Sigmoid colon (tissue), 7 donors: ENCODE measurements at places on chromosomes 7 and 10.

- no peak for DNase-seq
Observed at GRCh38 chr7:69189406-69189805, 408.9 kb upstream of the AUTS2 start.

- DNase-seq: no peak
Observed at GRCh38 chr10:123367195-123367594, 213.0 kb downstream of the BUB3 start.

- no peak for DNase-seq
Observed at GRCh38 chr7:95322854-95323253, 1.5 kb downstream of the PON1 start.

- no peak for DNase-seq
Observed at GRCh38 chr10:804787-805619, 115.5 kb upstream of the DIP2C start.

GRCh38 chr10:89550509-89550908 is 15.1 kb upstream of the SLC16A12 start:
- DNase-seq: no peak

- no peak for DNase-seq
Observed at GRCh38 chr7:70132852-70133690, 534.8 kb downstream of the AUTS2 start.

- no peak for DNase-seq
Observed at GRCh38 chr10:21797533-21797932, 206.0 kb downstream of the DNAJC1 start.

GRCh38 chr7:130008941-130009847 is 42.0 kb downstream of the ZC3HC1 start:
- DNase-seq: no peak

- DNase-seq: no peak
Observed at GRCh38 chr7:91165846-91166230, 98.4 kb upstream of the FZD1 start.

GRCh38 chr10:79376078-79376628 is 28.9 kb downstream of the PPIF start:
- DNase-seq: peak; percentile 61

GRCh38 chr7:40493609-40494051 is 358.8 kb downstream of the SUGCT start:
- DNase-seq: no peak

GRCh38 chr7:123472750-123473445 is 61.5 kb downstream of the IQUB start:
- DNase-seq: no peak

GRCh38 chr7:18390535-18390907 is 105.0 kb upstream of the HDAC9 start:
- no peak for DNase-seq

GRCh38 chr7:122942059-122942458 is 53.4 kb downstream of the TAS2R16 start:
- DNase-seq: no peak

- DNase-seq: no peak
Observed at GRCh38 chr7:10707519-10707918, 266.2 kb upstream of the PHF14 start.

DNA sequence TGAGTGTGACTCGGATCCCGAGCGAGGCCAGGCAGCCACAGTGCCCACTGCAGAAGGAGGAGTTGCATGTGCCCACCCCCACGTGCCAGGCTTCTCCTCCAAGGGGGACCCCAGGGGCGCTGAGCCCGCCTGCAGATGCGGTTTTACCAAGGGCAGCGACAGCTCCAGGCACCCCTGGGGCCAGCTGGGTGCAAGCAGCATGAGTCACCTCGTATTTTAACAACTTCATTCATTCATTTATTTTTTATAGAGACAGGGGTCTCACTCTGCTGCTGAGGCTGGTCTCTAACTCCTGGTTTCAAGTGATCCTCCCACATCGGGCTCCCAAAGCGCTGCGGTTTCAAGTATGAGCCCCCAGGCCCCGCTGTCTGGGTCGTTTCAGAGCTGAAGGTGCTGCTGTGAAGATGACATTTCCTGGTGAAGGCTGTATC is 1.3 kb upstream of the FOXL3 start:
- DNase-seq: peak; percentile 60

DNA sequence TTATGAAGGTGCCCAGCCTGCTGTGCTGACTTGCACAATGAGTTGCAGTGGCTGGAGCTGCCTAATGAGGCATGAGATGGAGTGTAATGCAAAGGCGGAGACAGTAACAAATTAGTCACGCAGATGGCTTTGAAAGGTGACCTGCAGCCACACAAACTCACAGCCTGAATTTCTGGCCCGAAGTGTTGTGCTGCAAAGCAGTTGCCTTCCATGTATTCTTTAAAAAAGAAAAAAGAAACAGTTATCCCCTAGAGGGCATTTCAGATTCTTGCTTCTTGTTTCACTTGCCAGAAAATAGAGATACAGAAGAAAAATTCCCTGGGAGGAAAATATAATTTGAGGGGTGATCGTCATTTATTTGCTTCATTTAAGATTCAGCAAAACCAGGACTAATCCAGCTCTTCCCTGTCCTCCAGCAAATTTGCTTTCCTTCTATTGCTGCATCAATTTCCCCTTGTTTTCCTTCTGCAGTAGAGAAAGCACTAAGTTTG is 239.9 kb downstream of the ADRA2A start:
- no peak for DNase-seq

DNA sequence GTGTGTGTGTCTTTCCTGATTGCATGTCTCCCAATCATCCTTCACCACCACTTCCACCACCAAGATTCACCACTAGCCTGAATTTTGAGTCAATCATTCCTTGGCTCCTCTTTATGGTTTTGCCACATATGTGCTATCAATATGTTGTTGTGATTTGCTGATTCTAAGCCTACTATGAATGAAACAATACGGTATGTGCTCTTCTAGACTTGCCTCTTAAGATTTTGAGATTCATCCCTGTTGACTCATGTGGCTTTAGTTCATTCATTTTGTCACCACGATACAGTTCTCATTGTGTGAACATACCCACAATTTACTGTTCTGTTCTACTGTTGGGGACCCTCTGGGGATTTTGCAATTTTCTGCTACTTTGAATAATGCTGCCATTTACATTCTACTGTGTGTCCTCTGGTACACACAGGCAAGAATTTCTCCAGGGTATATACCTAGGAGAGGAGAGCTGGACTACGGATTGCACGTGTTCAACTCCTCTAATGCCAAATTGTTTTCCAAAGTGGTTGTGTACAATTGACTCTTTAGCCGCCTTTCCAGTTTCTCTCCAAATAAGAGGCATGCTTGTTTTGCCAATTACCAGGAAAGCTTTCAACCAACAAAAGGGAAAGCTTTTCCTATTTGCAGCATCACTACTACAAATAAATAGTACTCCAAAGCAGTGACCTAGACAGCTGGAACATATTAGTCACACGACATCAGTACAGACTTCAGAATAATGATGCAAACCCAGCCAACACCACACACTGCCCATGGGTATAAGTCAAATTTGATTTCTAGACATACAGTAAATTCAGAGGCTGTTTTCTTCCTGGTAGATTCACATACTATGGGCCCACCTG is 30.0 kb downstream of the SGMS1 start:
- DNase-seq: no peak

- DNase-seq: no peak
Observed at GRCh38 chr10:36393801-36394200, 731.6 kb upstream of the ANKRD30A start.

DNA sequence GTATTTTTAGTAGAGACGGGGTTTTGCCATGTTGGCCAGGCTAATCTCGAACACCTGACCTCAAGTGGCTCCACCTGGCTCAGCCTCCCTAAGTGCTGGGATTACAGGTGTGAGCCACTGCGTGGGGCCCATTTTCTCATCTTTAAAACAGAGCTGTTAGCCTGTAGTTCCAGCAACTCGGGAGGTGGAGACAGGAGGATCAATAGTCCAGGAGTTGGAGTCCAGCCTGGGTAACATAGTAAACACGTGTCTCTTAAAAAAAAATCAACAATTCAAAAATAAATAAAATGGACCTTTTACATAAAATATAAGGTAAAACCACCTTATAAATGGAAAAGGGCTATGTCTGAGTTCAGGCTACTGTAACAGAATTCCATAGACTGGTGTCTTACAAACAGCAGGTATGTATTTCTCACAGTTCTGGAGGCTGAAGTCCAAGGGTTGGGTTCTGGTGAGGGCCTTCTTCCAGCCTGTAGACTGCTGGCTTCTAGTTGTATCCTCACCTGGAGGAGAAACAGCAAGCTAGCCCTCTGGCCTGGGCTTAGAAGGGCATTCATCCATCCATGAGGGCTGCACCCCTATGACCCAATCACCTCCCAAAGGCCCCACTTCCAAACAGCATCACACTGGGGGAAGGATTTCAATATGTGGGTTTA is 7.0 kb upstream of the PVRIG start:
- no peak for DNase-seq

GRCh38 chr10:102599565-102600327 is 44.5 kb upstream of the TRIM8 start:
- peak; percentile 55 for DNase-seq

- no peak for DNase-seq
Observed at GRCh38 chr10:50794490-50794889, 54.8 kb downstream of the ASAH2B start.

GRCh38 chr7:81233208-81233940 is 314.5 kb upstream of the SEMA3C start:
- no peak for DNase-seq

DNA sequence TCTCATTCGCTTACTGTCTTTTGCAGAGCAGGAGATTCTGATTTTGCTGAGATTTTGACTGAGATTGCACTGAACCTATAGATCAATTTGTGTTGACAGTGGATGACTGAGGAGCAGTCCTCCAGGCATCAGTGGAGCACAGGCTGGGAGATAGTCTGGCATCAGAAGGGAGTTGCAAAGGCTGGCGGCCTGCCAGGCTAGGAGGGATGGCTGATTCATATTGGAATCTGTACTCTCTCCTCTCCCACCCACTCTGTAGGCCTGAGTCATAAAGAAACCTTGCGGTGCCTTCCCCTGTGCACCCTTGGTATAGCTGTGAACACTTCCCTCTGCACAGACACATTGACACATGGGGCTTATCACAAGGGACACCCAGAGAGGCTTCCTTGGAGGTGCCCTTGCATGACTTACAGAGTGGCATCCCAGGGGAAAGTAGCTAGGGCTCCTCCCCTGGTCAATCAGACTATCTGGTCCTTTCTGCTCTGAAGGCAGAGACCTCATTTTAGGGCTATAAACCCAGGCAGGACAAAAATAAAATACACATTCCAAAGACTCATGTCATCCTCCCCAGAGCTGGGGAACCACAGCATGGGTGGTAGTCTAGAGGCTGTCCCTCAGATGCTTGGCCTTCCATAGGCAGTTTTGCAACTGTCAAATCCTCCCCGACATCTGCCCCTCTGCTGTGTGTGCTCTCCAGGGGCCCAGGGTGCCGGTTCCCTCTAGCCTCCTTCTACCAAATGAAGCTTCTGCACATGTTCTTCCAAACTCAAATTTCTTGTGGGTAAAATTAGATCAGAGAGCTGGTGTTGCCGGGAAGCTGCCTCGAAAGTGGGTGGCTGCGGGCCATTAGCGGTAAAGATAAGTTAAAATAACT is 37.4 kb upstream of the EEPD1 start:
- DNase-seq: peak; percentile 80

DNA sequence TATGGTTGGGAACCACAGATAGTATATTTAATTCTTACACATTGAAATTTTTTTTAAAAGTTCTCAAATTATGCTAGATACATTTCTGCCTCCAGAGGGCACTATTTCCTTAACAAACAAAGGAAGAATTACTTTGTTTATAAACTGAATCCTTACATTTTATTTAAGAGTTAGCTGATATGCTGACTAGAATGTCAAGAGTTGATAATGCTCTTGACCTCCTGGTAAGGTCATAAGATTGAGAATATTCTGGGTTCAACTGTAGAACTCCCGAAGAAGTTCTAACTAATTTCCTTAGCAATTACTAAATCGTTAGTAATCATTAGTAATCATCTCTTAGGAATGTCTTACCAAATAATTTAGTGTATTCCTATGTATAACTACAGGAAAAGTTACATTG is 95.3 kb upstream of the CYP26C1 start:
- no peak for DNase-seq

DNA sequence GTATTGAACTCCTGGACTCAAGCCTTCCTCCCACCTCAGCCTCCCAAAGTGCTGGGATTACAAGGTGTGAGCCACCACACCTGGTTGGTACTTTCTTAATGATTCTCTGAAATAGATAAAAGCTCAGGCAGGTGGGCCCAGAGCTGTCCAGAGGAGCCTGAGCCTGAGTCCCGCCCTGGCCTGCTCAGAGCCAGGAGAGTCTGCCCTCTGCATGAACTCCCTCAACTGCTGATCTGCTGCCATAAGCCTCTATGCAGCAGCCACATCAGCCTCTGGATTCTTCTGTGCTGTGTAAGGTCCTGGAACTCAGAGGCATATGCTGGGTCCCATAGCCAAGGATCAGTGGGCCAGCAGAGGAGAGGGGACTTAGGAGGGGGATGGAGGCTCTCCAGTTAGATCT is 23.1 kb upstream of the DDIT4 start:
- DNase-seq: peak; percentile 91
